ENCODE measurements at places on chromosomes 4 and X.

- DNase-seq: no peak
Measured at GRCh38 chr4:10135260-10135659, 18.7 kb upstream of the WDR1 start.

DNA sequence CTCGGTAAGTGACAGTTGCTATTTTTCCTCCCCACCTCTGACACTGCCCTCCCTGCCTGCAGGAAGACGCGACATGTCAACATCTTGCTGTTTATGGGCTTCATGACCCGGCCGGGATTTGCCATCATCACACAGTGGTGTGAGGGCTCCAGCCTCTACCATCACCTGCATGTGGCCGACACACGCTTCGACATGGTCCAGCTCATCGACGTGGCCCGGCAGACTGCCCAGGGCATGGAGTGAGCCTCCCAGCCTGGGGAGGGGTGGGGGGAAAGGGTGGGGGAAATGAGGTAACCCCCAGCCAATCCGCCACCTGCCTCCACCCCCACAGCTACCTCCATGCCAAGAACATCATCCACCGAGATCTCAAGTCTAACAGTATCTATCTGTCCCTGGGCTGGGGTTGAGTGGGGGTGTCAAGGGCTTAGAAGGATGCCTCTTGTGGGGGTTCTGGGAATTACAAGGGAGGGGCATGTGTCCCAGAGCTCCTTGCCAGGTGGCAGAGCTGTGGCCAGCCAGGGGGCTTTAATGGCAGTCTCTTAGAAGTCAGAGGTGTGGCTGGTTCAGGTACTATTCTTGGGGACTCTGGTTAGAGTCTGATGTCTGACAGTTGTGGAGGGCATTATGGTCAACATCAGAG, 7.8 kb downstream of the ARAF start:
- DNase-seq: no peak

GRCh38 chr4:177308125-177308524, 1.5 kb upstream of the NEIL3 start:
- peak; percentile 40 for DNase-seq

GRCh38 chrX:136694431-136695087, 46.6 kb downstream of the CD40LG start:
- DNase-seq: no peak

DNA sequence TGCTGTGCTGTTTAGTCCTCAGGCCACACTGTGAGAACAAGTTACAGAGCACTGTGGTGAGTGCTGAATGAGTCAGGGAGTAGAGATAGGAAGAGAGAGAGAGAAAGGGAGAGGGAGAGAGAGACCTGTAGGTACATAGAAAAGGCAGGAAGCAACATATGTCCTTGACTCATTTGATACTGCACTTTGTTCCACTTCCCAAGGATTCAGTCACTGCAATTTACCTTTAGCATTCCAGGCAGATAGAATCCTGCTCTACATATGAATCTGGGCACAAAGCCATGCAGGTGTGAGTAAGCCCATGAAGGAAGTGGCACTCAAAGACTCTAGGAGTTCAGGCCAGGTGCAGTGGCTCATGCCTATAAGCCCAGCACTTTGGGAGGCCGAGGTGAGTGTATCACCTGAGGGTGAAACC, 1.0 kb upstream of the DAPP1 start:
- DNase-seq: peak; percentile 87

GRCh38 chrX:71998836-71999509, 88.3 kb downstream of the NHSL2 start:
- DNase-seq: peak; percentile 24

- DNase-seq: no peak
Measured at GRCh38 chrX:42686706-42687105, 91.3 kb downstream of the PPP1R2C start.

- DNase-seq: no peak
Measured at GRCh38 chr4:10684631-10685030, at the start of gene CLNK. Gene CLNK, minus strand, starts transcription at chr4:10684768. Its CDS starts 16,899 bp downstream, at chr4:10667869.

DNA sequence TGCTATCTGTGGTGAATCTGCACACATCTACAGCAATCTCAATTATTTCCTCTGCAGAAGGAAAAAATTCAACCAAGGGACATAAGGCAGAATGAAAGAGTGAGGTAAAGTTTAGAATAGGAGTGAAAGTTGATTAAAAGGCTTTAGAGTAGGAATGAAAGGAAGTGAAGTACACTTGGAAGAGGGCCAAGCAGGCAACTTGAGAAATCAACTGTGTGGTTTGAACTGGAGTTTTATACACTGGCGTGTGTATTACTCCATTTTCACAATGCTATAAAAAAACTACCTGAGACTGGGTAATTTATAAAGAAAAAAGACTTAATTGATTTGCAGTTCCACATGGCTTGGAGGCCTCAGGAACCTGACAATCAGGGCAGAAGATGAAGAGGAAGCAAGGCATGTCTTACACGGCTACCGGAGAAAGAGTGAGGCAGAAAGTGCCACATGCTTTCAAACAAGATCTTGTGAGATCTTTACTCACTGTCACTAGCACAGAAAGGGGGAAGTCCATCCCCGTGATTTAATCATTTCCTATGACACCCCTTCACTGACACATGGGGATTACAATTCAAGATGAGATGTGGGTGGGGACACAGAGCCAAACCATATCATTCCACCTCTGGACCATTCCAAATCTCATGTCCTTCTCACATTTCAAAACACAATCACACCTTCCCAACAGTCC, 234.8 kb downstream of the IL15 start:
- DNase-seq: no peak

DNA sequence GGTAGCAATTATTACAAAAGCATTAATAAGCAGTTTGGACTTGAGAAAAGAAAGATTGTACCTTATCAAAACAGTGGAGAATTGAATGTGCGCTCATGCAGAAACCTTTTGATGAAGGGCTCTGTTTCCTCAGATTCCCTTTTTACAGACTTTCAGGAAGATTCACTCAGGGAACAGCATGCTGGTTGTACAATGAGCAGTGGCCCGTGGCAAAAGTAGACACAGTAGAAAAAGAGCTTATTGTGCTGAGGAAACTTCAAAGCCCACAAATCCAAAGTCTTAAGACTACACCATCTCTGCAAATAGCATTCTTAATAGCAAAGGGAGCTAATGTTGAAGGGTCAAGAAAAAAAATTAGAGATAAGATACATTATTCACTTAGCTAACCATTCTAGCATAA, 858.9 kb downstream of the PDHA2 start:
- no peak for DNase-seq

- no peak for DNase-seq
Measured at GRCh38 chr4:661881-662761, 12.0 kb downstream of the ATP5ME start.

DNA sequence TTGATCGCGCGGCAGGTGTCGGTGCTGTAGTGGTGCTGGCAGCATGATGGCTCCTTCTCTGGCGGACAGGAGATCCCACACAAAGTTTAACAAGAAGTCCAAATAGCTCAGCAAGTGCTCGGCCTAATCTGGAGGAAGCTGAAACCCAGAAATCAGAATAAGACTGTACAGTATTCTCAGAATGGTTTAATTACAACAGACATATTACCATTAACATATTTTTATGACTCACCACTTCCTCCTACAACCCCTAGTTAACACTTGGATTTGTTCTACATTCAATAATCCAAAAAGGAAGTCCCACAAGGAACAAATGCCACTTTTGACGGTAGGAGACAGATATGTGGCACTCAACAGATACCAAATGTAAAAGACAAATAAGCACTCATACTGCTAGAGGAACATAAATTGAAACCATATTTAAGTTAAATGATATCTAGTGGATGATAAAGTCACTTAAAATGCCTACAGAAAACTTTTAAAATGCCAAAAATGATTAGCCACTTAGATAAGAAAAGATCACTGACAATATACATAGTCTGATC, 91.2 kb downstream of the HUWE1 start:
- no peak for DNase-seq

DNA sequence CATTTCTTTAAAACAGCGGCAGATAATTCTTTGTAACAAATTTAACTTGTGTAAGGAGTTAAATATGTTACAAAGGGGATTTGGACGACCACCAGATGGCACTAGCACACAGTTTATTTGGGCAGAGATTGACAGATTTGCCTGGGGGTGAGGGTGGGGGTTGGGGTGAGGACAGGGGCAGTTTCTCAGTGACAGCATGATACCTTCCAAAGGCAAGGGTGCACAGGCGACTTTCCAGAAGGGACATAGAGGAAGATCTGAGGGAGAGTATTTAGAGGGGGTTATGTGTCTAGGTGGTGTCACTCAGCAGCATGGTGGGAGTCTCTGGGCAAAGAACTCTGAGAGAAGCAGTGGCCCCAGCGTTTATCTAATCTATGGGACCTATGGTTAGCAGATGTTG, 9.6 kb upstream of the TMA16 start:
- DNase-seq: peak; percentile 31

- DNase-seq: no peak
Measured at GRCh38 chrX:96861218-96861617, 22.5 kb upstream of the RPA4 start.

DNA sequence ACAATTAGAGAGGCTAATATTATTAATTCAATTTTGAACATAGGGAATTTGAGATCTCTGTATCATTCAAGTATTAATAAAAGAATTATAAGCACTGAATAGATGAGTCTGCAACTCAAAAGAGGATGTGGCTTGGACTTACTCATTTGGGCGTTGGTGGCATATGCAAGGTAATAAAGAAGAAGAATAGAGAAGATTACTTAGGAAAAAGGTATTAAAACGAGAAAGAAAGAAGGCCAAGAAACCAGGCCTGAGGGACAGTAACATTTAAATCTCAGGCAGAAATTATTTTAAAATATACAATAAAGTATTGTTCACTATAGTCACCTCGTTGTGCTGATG, 383.0 kb upstream of the INTU start:
- DNase-seq: no peak

DNA sequence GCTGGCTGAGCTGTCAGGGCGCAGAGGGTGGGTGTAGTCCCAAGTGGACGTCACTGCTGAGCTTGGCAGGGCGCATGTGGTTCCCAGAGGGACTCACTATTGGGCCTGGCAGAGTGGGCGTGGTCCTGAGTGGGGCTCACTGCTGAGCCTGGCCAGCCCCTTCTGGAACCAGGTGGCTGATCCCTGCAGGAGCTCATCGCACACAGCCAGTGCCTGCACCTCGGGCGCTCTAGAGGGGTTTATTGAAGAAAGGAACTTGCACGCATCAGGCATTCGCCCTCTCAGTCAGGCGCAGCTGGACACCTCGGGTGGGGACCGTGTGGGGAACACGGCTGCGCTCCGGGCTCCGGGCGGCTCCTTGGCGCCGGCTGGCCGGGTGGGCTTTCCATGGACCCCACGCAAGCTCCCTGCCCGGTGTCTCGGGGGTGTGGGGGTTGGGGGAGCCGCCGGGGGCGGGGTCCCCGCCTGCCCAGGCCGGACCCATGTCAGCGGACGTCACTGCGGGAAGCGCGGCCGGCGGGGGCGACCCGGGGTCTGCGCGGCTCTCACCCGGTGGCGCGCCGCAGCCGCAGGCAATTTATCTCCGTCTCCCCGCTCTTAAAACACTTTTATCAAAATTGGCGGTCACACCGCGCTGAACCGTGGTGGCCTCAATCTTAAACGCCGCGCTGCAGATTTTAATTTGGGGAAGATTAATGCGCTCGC, 65.4 kb upstream of the NKX1-1 start:
- DNase-seq: no peak

GRCh38 chr4:8914461-8915171, 43.0 kb upstream of the HMX1 start:
- DNase-seq: no peak

- DNase-seq: no peak
Measured at GRCh38 chr4:144411119-144411518, 234.8 kb upstream of the HHIP start.

DNA sequence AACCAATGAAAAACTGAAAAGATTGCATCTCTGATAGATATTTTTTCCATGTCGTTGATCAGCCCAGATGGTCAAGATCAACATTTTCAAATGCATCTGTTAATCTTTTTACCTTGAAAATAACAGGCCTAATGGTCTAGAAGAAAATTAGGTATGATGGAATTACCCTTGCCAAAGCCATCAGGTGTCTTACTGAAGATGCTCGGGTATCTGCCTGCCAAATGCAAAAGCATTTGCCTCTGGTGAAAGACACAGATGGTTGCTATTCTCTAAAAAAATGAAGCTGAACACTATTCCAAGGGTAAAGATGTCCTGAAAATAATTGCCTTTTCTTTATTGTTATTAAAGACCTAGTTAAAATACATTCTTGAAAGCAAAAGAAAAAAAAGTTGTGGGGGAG, 126.0 kb downstream of the FNIP2 start:
- DNase-seq: no peak

DNA sequence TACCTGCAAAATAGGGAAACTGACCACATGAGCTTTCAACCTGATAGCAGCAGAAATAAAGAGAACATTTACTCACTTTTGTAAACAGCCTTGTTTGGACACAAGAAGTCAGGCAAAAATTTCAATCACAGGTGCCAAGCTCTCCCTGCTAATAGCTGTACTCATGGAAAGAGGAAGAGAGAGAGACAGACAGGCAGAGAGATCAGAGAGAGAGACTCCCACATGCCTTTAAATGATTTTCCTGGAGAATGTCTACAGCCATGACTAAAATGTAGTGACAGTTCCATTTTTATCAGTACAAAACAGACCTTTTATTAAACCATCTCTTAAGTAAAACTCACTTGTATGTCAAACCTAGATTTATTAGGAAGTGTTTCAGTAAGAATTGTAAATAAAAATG, 752.9 kb downstream of the TRAM1L1 start:
- no peak for DNase-seq

- DNase-seq: no peak
Measured at GRCh38 chr4:155007660-155008176, 200.7 kb upstream of the NPY2R start.

DNA sequence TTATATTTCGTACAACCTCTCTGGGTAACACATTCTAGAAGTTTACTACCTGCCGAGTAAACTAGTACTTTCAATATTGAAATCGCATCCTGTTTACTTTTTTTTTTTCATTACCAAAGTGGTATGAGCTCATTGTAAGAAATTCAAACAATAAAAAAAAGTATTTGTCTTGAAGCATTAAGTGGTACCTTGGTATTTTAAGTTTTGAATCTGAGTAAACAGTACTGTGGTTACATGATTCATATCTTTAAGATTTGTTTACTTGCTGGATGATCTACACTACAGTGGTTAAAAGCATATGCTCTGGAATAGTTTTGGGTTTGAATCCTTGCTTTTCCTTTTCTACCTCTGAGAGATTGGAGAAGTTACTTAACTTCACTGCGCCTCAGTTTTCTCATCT, 3.8 kb upstream of the MMGT1 start:
- no peak for DNase-seq

DNA sequence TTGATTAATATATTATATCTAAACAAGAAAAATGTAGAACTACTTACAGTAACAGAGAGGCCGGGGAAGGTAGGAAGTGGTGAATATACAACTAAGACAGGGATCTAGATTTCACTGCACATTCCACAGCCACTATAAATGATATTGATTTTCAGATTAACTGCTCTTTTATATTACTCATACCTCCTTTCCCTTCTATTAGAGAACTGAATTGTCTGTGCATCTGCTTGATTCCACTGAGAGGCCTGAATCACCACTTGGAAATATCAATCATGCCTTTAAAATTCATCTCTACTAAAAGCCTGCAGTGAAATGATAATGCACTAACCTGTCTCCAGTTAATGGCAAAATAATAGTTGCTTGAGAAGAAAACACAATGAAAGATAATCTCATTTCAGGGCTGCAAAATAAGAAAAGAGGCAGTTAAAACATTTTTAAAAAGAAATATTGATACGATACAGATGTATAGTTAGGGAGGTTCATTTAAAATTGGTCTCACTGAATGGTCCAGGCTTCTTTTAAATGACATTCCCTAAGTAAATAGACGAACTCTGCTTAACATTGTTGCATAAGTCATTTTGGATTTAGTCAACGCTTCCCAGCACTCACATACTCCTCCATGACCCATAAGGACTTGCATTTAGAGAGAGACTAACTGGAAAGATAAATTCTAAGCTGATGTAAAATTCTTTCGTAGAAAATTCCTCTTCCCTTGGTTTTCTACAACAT, 3.8 kb downstream of the ANTXR2 start:
- DNase-seq: no peak

Data from mucosa of gallbladder (tissue), 1 donor.